Stimulated activated CD4-positive, alpha-beta T cell treated with anti-CD3 and anti-CD28 coated beads, Interleukin-15, amount 100 ng/mL, for 1 hour (primary cell): ENCODE measurements at places on chromosomes 7 and 10.

DNA sequence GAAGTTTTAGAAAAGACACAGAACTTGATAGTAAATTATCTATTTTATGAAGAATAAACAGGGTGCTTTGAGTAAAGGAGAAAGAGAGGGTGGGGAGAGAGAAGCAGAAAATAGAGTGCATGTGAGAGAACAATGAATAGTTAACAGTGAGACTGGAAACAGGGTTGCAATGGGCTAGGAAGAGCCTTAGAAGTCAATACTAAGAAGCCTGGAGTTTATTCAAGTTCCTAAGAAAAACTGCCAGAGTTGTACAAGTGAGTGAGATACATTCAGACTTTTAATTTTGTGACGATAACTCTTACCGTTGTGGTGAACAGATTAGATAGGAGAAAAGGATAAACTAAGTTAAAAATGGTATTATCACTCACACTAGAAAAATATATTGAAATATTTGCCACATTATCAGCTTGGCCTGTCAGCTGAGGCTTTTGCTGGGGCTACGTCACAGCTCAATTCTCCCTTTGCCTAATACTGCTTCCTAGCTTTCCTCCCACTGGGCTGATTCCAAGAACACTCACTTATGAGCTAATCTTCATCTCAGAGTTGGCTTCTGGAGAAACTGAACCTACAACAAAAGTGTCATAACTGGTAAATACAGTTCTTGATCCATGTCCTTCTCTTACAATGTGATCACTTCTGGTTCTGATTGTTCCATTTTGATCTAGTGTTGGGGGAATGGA is 92.7 kb downstream of the SEMA3D start:
- no peak for DNase-seq

DNA sequence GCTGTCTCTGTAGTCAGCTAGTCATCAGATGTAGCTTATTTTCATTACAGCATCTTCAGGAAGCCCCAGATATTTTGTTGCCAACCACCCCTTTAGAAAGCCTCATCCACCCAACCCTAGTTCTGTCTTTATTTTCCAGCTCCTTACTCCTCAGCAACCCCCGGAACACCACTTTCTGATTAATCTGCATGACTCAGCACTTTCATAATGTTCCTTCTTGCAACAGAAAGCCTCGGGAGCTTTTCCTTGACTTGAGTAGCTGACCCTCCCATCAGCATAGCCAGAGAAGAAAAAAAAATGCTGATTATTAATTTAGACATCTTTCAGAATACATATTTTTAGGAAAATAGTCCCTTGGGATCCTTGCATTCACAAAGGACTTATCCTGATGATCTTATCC is 244.0 kb upstream of the CXCL12 start:
- no peak for DNase-seq

DNA sequence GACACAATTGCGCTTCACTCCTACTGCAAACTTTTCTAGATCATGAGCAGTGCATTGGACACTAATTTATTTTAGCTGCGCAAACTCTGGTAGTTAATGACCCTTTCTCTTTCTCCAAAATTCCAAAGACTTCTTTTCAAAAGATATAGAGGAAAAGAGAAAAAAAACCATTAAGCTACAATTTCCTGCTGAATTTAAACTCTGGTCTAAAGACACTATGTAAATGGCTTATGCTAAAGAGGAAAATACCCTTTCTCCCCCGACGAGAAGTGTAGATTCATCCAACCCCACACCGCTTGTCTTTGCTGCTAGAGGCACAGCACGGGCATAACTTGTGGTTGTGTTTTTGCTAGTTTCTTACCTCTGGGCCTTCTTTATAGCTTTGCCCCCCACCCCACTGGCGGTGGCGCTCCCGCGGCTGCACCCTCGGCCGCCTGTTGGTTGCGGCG is 84.1 kb downstream of the SNX10 start:
- DNase-seq = no peak

DNA sequence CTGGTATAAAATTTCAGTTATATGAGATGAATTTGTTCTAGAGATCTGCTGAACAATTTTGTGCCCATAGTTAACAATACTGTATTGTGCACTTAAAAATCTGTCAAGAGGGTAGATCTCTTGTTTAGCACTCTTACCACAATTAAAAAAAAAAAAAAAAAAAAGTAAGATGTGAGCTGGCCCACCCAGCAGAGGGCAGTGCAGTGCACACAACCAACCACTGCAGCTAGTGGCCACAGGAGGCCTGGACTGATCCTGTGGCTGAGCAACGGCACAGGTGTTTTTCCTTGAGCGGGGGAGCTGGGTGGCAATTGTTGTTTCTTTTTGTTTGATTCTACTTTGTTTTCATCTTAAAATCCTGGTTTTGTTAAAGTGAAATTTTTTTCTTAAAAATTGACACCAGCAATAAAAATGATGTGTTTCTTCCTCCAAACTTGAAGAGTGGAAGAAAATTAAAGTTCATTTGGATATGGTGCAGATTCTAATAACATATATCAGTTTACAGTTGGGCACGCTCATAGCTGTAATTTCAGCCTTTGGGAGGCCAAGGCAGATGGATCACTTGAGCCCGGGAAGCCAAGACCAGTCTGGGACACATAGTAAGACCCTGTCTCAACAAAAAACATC is 171.1 kb upstream of the TBX20 start:
- DNase-seq = peak; percentile 33

DNA sequence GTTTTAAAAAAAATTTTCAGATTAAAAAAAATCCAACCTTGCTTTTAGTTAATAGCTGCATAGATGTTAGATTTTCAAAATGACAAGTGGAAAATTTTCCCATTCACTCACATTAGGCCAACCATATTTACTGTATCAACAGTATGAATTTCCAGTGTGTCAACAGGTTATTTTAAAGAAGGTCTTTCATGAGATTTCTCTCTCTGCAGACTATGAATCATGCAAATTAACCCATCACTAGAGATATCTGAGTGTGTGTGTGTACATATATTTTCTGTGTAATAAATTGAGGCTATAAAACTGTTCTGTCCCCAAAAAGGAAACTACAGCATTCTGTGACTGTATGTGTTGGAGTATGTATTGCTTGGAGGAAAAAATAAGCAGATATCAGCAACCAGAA is 305.6 kb downstream of the ARL4A start:
- no peak for DNase-seq

DNA sequence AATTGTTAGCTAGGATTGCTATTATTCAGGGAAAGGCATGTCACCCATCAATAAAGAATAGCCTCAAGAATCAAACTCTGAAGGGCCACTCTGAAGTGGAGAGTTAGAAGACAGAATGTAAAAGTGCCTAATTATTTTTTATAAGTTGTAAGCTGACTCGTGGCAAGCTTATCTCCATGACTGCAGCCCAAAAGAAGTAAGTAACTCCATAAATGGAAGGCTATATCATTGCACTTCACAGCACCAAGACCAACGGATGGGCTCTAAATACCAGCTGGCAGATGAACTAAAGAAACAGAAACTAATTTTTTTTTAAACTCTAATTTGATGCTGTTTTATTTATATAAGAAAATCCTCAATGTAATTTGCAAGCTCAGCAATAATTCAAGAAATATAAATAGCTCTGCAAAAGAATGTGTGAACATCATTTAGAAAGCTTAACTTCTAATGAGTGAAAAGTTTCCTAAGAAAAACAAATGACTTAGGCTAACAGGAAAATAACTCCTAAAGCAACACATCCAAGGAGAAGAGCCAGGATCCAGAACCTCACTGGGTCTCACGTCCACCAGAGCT is 165.5 kb downstream of the SNX13 start:
- DNase-seq = no peak

DNA sequence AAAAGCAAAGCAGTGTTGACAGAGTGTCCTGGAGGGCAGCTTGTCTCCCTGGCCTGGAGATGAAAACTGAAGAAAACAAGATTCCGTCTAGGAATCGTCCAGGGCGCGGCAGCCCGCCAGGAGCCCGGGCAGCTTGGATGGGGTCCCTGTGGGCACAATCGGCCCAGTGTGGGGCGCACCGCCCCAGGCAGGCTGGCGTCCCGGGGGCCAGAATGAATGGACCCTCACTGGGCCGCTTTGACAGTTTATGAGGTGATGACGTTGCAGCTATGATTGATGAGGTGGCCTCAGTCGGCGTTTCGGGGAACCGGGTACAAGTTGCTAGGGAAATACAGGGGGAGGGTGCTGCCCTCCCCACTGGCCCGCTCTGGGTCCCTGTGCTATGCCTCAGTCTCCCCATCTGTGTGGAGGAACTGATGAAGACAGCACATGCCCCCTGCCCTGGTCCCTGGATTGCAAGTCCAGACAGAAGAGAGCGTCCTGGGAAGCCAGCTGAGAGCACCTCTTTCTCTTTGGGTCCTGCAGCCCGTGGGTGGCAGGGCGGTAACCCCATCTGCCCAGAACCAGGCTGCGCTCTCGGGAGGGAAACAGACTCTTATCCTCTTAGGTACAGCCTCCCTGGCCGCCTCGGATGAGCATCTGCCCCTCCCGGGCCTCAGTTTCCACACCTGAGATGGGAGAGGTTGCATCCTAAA is 131.3 kb downstream of the LHPP start:
- DNase-seq = no peak

GRCh38 chr10:31318382-31318853 is 598 bp upstream of the ZEB1 start:
- peak; percentile 52 for DNase-seq

GRCh38 chr7:37675749-37676148 is 7.8 kb upstream of the GPR141 start:
- no peak for DNase-seq
